ENCODE measurements at places on chromosomes 2 and 18.

DNA sequence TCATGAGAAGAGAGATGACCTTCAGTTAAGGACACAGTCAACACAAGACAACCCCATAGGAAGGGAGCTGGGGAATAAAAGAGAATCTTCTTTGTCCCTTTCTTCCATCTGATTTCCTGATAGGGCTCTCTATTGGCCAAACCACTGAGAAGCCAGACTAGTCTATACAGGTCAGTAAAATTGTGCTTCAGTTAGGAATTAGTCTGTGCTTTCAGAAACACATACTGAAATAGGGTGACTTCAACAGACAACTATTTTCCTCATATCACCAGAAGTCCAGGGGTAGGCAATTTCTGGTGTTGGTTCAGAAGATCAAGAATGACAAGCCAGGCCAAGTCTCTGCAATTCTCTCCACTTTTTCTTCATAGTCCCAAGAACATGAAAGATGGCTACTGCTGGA, 151.7 kb upstream of the SP5 start:
- no peak for DNase-seq

- no peak for DNase-seq
Observed at GRCh38 chr2:233034091-233034882, 1.8 kb downstream of the NEU2 start.

- DNase-seq: no peak
Observed at GRCh38 chr2:119862127-119862889, 102.6 kb downstream of the PTPN4 start.

- DNase-seq: no peak
Observed at GRCh38 chr2:169349535-169349934, 12.8 kb downstream of the LRP2 start.

DNA sequence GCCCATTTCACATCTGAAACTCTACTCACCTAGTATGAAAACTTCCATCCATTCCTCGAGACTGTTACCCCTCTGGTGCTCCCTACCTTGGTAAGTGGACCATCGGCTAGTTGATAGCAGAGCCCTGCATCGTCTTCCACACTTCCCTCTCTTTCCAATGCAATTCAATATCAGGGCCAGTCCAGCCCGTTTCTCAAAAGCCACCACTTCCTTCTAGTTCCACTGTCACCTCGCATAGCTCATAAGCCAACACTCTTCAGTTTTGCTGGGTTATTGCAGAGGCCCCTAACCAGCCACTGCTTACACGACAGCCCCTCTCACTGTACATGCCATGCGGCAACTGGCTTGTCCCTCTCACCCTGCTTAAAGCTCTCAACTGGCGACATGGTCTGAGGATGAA, 10.2 kb upstream of the ZNF407 start:
- DNase-seq: no peak

DNA sequence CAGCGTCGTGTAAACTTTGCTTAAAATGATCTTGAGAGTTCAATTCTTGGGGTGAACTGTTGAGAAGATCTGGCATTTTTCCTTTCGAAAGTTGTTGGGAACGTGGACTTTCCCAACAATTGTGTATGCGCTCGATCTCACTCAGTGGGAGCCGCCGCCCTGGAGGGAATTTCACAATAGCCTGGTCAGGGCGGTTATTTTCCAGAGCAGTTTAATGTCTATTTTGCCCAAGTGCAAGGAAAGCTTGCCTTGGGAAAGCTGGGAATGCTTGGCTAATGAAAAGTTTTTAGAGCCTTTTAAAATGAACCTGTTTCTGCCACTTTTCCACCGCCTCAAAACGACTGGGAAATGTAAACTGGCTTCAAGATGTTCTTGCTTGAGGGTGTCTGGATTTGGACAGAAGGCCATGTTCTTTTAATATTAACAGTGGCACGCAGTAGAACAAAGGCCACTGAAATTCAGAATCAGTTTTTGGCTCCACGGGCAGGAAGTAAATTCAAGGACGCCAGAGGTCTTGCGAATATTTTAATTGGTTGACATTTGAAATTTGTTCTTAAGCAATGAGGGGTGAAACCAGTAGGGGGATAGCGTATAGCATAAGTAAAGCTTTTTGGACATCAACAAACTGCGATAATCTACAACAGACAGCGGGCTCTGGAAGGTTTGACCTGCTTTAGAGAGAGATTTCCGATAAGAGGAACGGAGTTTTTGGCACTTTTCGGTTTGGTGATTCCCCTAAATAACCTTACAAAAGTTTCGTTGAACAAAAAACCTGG, 1.2 kb downstream of the CFLAR start:
- peak; percentile 62 for DNase-seq

DNA sequence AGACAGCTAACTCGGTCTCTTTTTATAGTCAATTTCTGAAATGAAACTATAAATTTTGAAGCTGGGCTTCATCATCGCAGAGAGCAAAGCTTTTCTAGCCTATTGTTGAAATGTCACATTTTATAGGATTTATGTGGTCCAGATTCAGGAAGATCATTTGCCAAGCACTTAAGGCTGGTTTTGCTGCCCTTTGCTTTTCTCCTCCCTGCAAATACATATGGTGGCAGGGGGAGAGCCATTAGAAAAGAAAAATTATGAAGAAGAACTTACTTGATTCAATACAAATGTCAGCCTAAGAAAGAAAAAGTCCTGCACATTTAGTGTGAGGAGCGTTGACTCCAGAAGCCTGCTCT, 206.9 kb upstream of the NRP2 start:
- DNase-seq: no peak

GRCh38 chr2:69217333-69218080, 169.5 kb downstream of the GFPT1 start:
- no peak for DNase-seq

GRCh38 chr2:229571243-229571642, 143.1 kb downstream of the DNER start:
- no peak for DNase-seq

- DNase-seq: no peak
Observed at GRCh38 chr2:9873337-9873736, 30.1 kb downstream of the TAF1B start.

DNA sequence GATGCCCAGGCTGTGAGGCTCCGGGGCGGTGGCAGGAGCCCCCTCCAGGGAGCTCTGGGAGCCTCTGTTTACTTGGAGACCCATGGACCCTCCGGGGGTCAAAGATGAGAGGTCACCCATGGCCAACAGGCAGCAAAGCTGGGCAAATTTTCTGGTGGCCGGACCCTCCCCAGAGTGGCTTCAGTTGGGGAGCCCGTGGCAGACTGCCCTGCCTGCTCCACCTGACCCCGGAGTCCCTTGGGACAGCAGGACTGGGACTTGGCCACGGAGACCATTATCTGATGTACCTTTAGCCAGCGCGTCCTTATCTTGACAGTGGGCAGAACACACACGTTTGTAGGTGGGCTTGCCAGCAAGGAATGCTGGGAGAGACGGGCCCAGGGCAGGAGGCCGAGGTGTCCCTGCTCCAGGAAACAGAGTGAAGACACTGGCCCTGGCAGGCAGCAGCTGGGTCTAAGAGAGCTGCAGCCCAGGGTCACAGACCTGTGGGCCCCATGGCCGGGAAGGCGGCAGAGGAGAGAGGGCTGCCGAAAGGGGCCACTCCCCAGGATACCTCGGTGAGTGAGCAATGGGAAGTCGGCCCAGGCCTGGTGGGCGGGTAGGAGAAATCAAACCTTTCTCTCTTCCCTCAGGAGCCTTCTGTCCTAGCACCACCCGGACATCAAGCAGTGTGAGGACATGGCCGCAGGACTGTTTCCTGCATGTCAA, at the start of the genes ABCG5 and ABCG8:
Gene ABCG5 (minus strand): TSS at position 280 of the 708 bp plus-strand sequence. CDS start 160 bp downstream, at position 120.
Gene ABCG8 (plus strand): TSS at position 412 of the 708 bp plus-strand sequence. CDS start 83 bp downstream, at position 495.
- DNase-seq: no peak
